CD4-positive, alpha-beta T cell treated with Interleukin-10 for 1 hour (primary cell): ENCODE measurements at places on chromosomes 7 and 10.

- DNase-seq, result no peak
Measured at GRCh38 chr7:158828133-158829020, 932 bp downstream of the ESYT2 start.

- no peak for DNase-seq
Measured at GRCh38 chr7:103795107-103795506, 194.4 kb downstream of the RELN start.

- no peak for DNase-seq
Measured at GRCh38 chr7:30764030-30764975, 6.9 kb upstream of the MINDY4 start.

- DNase-seq, result no peak
Measured at GRCh38 chr7:128833148-128833945, 3.1 kb downstream of the FLNC start.

DNA sequence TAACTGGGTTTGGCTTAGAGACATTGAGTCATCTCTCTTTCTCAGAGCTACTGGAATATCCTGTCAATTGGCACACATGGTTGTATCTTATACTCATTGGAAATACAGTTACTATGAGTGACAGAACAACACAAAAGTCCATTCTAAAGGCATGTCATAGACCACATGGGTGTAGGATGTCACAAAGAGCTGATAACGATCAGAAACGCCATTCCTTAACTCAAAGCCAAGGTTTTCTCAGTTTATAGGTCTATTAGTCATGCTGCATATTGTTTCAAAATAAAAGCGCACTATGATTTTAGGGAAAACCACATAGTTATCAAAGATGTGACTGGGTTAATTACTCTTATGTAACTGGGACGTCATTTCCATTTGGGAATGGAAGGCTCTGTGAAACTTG, 147.2 kb upstream of the FAM171A1 start:
- DNase-seq, result no peak

GRCh38 chr7:368651-369475, 78.9 kb downstream of the FOXL3 start:
- DNase-seq, result no peak

DNA sequence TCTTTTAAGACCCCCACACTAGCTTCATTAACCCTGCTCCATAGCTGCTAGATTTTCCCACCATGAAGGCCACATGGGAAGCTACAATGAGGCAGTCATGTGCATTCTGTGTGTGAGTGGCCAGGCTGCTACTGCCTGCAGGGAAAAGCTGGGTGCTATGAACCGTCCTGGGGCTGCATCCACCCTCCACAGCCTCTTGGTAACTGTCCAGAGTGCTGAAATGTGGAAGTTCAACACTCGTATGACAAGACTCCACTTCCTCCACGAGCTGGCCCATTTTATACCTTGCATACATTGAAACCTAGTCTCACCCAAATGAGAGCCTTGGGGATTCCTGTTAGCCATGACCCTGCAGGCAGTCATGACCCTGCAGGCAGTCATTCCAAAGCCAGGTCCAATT, 59.4 kb downstream of the CUZD1 start:
- no peak for DNase-seq

DNA sequence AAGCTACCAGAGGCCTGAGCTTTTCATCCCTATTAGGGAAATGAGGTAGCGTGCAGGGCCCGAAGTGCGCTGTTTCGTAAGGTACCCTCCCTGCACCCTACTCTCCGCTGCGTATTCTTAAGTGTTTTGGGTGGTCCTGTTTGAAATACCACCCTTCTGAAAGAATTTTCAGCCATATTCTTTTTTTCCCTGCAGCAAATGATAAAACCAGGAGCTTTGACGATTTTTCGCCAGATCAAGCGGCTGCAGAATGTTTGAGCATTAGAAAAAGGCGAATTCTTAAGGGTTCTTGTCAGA, 1.2 kb downstream of the RSBN1L start:
- no peak for DNase-seq

GRCh38 chr7:98687111-98687751, 70.1 kb downstream of the NPTX2 start:
- DNase-seq, result no peak

DNA sequence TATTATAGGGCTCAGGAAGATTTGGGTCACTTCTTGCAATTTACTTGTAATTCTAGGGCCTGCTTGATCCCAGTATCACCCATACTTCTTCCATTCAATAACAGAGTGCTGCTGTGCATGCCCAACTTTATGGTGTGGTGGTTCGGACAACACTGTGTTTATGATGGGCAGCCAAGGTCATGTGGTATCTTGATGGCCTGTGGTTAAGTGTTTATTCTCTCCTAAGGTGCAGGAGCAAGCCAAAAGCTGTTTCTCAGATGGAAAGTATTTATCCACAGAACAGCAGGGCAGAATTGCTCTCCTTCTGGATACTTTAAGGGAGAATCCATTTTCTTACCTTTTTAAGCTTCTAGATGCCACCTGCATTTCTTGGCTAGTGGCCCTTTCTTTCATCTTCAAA, 433.8 kb downstream of the SH2D4B start:
- DNase-seq, result no peak

- DNase-seq, result no peak
Measured at GRCh38 chr7:21064698-21065648, 278.3 kb upstream of the SP8 start.

DNA sequence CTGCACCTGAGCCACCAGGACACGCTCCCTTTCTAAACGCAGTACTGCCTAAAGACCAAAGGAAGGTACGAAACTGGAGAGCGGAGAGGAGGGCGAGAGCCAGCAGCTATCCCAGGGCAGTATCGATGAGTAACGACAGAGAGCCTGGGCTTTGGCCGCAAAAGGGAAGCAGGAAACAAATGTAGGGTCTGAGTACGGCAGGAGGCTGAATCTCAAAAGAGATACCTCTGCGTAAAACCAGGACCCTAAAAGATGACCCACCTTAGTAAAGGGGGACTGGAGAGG, 20.4 kb downstream of the PARP12 start:
- DNase-seq, result no peak

GRCh38 chr7:69596723-69597277, 1.5 kb upstream of the AUTS2 start:
- DNase-seq, result no peak

GRCh38 chr7:128961030-128961659, 23.4 kb downstream of the IRF5 start:
- no peak for DNase-seq

DNA sequence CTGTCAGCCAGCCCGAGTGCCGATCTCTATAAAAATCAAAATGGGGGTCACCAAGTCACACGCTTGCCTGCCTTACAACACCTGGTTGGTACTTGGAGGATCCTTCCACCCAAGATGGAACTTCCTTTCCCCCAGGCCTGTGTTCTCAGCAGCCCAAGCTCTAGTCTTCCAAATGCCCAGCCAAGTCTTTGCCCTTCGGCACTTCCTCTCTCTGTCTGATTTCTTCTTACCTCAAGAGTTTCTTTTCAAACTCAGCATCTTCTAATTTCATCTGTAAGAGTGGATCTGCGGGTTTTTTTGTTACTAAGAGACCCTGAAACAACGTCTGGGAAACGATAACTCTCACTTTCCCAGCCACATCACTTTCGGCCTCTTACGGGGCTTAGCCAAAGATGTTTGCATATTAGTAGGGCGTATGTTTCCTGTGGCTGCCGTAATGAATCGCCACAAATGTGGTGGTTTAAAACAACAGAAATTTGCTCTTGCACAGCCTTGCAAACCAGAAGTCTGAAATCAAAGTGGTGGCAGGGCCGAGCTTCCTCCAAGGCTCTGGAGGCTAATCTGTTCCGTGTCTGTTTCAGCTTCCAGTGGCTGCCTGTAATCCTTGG, 219.9 kb downstream of the TCF7L2 start:
- DNase-seq, result peak; percentile 15

DNA sequence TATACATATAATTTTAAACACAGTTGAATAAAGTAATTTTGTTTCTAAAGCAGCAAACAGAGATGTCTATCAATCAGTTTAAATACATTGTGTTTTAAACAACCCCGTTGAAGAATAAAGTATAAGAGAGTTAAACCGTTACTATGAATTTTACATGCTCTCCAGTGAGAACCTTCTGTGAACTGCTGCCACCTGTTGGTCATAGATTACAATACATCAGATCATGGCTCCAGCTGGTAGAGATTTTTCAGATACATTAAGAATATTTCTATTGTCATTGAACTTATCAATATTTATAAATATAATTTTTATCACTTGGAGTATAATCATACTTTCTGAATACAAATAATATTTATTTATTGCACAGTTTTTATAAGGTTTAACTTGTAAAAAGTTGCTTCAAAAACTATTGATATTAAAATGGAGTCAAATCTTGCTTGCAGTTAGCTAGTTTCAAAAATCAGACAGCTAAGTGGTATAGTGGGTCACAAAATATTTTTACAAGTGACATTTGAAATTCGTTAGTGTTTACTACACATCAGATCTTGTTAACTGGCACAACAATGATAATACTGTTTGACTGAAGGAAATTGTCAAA, 561.2 kb upstream of the PHF14 start:
- DNase-seq, result peak; percentile 16

DNA sequence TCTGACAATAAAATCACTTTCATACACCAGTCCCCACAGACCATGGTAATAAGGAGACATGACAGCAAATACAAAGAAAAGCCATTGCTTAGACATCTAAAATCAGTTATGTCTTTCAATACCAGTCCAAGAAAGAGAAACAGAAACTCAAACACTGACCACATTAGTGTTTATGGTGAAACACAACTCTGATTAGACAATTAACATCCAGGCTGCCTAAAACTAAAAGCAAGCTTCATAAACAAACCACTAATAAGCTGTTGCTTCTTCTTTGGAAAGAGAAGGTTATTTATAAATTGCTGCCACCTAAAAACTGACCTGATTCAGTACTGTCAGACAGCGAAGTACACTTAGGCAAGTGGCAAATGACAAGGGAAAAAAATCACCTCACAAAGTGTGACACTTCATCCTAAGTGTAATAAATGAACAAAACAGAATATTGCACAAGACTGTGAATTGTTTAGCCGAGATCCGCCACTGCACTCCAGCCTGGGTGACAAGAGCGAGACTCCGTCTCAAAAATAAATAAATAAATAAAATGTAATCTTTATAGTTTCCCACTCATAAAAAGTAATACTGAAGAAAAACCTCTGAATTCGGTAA, 277.4 kb downstream of the PARD3 start:
- no peak for DNase-seq

DNA sequence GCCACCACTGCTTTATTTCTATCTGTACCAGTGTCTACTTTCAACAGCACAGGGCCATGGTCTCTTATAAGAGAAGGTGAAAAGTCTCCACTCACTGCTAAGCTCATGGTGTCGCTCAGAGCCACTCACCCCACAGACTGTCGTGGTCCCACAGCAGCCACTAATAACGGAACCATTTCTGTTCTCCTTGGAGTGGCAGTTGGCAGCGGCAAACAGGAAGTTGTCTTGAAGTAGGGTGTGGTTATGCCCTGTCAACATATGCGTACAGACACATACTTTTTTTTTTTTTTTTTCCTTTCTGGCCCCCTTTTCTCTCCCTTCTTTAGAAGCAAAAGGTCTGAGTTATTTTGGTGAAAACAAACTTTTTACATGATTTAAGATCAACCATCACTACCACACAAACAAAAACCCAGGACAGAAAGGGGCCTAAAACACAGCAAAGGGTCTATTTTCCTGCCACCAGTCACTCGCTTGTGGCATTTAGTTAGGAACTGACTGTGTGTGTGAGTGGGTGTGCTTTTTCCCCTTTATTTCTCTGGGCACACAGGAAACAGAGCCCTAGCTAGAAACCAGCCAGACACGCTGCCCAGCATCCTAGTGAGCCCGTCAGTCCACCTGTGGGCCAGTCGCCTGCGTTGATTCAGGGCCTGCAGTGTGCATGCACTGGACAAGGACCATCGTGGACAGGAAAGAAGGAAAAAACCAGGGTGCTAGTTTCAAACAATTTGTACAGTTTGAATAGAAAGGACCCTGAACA, 96.7 kb upstream of the EFCAB10 start:
- DNase-seq, result peak; percentile 80

GRCh38 chr10:97494863-97495506, 3.2 kb downstream of the MMS19 start:
- peak; percentile 20 for DNase-seq

DNA sequence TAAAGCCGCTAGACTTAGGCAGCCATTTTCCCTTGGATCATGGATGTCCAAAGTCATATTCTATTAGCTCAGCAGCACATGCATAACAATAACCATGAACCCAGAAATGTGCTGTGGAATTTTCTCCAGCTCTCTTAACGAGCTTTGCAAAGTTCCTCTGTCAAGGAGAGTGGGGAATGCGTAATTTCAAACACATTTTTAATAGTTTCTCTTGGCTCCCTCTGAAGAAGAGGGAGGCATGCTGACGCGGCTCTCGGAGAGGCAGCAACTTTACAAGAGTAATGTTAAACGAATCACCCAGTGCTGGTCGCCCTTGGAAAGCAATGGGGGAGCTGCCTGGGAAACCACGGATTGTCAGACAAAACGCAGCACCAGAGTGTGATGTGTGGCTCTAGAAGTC, 114.8 kb downstream of the RAB18 start:
- DNase-seq, result no peak

GRCh38 chr7:34091321-34091917, 186.1 kb downstream of the BMPER start:
- peak; percentile 7 for DNase-seq

DNA sequence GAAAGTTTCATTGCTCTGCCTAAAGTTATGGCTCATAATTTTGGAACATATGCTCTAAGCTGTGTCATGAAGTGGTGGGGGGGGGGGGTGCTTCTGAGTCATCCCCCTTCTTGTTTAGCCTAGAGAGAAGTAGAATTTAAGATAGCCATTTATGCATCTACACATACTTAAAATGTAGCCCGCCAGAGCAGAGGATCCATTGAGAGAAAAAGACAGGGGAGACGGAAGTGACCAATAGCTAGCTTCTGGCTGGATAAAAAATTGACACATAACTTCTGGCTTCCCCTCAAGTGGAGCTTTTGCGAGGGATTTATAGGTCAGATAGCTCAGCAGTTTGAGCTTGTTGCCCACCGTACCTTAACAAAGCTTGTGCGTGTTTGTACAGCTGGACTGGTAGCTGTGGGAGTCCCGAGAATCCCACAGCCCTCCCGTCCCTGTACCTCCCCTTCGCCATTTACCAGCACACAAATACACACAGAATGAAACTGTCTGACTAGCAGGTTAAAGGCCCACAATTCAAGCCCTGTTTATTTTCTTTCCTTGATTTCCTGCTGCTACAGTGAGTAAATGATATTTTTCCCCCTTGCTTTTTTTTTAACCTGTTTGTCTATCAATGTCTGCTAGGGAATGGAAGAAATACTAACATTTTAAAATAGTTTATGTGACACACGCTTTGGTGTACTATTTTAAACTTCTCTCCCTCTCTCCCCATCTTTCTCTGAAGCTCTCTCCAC, 232.6 kb upstream of the FERD3L start:
- DNase-seq, result no peak

- DNase-seq, result no peak
Measured at GRCh38 chr10:47062441-47063200, 151.4 kb downstream of the PTPN20 start.

GRCh38 chr10:29559996-29560395, 74.8 kb downstream of the SVIL start:
- no peak for DNase-seq
